ENCODE measurements at places on chromosomes 11 and 22. TPM values are rescaled to one million over a fixed set of nuclear protein-coding genes. Genes with fewer than 3 reads are reported as not detected.

GRCh38 chr11:12845163-12845562 lies 164.0 kb upstream of the RASSF10 start:
- no peak for DNase-seq

DNA sequence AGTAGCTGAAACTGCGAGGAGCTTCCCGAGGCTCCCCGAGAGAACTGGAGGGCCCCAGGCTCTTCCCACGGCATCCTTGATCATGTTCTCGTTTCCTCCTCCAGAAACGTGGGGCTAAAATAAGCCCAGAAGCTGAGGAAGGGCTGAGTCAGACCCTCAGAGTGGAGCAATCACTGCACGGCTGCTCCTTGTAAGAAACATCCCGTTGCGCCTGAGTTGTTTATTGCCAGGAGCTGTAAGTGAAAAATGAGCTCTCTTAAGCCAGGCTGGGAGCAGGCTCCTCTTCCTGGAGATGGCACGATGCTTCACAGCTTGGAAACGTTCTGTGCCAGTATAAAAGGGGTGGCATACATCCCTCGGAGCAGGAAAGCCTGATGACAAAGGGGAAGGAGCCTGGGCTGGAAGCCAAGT lies 47.3 kb upstream of the SYN3 start:
- no peak for DNase-seq

DNA sequence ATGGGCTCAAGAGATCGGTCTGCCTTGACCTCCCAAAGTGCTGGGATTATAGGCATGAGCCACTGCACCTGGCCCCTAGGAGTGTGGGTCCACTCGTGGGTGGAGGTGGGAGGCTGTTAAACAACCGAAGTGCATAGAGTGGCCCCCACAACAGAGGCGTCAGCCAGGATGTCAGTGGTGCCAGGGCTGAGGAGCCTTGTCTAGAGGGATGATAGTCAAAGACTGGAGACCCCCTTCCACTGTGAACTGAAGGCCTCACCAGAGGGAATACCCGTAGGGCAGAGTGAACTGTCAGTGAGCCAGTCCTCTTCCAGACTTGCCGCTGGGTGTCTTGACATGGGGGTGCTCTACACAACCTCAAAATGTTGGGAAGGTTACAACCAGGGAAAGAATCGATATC lies 38.2 kb downstream of the AP2A2 start:
- no peak for DNase-seq

DNA sequence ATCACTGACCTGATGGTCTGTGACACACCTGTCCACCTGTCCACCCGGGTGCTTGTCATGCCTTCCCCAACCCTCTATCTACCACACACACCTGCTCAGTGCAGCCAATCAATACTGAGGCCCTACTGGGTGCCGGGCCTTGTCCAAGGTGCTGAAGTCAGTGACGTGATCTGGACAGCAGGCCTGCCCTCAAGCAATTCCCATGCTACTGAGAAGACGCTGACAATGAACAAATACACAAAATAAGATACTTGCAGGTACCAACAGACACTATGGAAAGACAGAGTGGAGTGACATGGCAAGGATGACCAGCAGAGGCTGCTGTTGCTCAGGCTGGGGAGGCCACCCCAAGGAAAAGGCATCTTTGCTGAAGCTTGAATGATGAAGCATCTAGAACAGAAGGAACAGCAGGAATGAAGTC lies 21.2 kb downstream of the PLAAT3 start:
- no peak for DNase-seq

DNA sequence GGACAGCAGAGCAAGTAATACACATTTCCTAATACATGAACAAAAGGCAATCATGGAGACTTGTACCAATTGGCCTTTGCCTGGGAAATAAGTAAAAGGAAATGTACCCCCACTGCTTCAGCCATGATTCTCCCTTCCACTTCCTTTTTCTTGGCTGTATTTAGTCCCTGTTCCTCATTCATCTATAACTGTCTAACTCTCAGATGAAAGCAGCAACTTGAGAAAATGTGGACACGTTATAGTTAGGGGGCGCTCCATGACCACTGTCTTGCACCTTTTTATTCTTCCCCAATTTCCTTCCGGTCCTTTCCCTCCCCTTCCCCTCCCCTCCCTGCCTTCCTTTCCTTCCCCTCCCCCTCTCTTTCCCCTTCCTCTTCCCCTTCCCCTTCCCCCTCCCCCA lies 61.3 kb upstream of the BARX2 start:
- no peak for DNase-seq

DNA sequence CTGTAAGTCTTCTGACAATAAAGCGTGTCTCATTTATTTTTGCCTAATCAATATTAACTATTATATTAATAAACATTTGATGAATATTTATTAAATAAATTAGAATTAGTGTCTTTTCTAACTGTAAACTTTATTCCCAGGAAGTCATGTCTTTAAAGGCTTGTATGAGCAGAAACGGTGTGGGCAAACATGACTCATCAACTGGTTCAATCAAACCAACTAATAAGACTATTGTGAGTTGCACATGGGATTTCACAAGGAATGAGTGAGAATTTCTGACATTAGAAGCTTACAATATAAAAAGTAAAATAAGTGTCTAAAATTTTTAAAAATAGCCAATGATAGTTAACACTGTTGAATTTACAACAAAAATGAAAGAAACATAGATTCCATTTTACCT lies 259.2 kb upstream of the CTSC start:
- no peak for DNase-seq

DNA sequence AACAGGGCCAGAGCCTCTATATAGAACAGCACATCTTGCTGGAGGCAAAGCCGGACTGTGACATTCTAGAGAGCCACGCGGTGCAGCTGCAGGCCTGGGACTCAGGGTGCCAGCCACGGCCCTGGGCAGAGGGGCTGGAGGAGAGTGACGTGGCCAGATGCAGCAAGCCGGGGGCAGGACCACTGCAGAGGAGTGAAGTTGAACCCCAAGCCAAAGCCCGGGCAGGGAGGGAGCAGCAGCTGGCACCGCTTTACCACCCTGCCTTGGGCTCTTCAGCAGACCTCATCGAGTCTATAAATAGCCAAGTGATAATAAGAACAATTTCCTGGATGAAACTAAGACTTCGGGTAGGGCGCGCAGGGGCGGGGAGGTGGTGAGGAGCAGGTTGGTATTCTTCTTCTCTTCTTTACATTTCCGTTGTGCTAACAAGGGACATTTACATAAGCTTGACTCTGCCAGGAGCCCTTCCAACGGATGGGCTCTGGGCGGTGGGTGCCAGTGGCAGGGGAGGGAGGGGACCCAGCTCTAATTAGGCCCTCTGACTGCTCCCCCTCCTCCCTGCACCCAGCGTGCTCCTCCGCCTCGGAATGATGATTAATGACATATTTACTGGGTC lies 110.2 kb downstream of the ST3GAL4 start:
- no peak for DNase-seq

- no peak for DNase-seq
Observed at GRCh38 chr11:10657308-10658271, 36.0 kb downstream of the IRAG1 start.

DNA sequence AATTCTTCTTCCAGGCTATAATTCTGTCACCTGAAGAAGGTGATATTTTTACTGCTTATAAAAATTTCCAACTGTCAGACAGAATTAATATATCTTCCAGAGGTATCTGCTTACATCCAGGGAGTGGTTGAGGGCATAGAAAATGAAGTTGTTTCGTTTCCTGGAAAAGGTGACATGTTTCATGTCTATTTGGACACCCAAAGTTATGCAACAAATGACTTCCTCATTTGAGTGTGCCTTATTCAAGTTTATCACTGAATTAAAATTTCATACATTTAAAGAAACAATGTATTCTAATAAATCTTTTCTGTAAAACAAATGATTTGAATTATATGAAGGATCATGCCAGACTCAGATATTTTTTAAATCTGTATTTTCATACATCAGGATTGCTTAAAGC lies 8.5 kb upstream of the GRAMD1B start:
- no peak for DNase-seq

DNA sequence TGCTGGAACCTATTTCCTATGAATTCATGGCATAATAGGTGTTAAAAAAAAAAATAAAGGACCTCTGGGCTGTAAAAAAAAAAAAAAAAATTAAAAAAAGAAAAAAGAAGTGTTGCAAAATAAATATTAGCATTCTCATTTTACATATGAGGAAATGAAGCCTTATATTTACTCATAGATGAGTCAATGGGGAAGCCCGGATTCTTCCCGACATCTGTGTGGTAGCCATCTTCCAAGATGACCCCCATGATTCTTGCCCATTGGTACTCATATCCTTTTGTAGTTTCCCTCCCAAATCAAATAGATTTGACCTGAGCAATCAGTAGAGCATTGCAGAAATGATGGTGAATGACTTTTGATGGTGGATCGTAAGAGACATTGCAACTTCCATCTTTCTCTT lies 3.0 kb upstream of the SWAP70 start:
- no peak for DNase-seq

DNA sequence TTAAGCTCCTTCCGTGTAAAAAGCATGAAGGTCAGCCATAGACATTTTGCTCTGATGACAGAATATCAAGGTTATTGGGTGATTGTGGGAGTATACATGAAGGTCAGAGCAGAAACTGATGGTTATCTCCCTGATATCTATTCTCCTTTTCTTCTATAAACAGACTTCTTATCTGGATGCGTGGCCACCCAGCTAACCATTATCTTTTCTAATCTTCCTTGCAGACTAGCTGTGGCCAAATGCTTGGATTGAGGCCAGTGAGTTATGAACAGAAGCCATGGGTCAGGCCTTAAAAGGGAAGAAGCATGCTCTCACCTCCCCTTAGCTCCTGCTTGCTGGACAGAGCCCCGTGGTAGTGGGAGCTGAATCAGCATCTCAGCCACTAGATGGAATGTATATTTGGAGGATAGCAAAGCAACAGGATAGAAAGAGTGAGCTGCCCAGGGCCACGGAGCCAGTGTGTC lies 31.3 kb upstream of the LRRC55 start:
- no peak for DNase-seq

DNA sequence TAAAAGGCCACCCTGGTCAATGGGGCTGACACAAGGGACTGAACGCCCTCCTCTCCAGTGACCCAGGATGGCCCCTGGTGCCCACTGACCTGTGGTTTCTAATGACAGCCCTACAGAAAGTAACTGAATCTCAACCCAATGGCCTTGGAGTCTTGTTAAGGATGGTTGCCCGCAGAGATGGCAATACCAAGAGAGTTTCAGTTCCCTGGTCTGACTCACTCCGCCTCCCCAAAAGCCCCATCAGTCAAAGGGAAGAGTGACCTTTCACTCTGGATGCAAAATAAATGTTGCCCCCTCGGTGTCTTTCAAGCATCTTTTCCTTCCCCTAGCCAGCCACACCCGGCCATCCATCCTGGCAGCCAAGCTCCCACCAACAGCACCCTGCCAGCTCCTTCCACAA lies 57.7 kb upstream of the ISX start:
- no peak for DNase-seq

GRCh38 chr11:635945-636510 lies 1.0 kb upstream of the DRD4 start:
- no peak for DNase-seq

- DNase-seq: no peak
Observed at GRCh38 chr11:122434786-122435185, 220.7 kb upstream of the UBASH3B start.

GRCh38 chr11:36398231-36398953 lies 102.3 kb downstream of the PRR5L start:
- no peak for DNase-seq

DNA sequence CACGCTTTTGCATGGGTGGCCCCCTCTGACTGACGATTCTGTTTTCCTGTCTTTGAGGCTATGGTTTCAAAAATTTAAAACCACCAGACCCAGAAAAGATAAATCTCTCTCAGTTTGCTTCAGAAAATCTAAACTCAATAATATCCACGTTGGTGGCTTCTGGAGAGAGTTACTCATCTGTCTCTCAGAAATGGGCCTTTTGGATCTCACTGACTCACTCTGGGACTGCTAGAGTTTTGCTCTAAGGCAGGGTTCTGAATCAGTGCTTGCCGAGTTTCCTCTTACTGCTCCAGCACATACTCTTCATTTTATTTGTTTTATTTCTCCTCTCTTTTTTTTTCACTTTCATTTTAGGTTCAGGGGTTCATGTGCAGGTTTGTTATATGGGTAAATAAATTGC lies 305.7 kb downstream of the BLID start:
- no peak for DNase-seq

DNA sequence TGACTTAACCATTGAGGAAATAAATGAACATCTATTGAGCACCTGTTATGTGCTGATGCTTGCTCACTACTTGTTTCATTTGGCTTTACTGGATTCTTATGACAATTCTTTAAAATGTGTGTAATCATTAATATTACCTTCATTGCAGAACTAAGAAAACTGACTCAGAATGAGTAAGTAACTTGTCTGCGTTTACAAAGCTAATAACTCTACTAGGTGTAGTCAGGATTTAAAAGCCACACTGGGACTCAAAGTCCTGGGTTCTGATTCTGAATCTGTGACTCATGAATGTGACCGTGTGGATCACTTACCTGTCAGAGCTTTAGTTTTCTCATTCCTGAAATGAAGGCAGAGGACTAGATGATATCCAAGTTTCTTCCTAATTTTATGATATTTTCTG lies 23.4 kb upstream of the KIRREL3 start:
- DNase-seq: no peak

DNA sequence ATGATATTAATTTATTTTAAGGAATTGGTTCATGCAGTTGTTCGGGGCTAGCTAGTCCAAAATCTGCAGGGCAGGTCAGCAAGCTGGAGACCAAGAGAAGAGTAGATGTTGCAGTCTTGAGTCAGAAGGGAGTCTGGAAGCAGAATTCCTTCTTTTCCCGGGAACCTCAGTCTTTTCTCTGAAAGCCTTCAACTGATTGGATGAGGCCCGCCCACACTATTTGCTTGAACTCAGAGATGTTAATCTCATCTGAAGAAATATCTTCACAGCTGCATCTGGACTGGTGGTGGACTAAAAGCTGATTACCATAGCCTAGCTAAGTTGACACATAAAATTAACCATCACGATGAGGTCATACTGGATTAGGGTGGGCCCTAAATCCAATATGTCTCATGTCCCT lies 122.2 kb downstream of the COMMD9 start:
- no peak for DNase-seq

- DNase-seq: no peak
Observed at GRCh38 chr22:29509815-29510214, 29.8 kb downstream of the NEFH start.

- no peak for DNase-seq
Observed at GRCh38 chr22:19869497-19870152, 15.0 kb upstream of the GNB1L start.

- no peak for DNase-seq
Observed at GRCh38 chr11:125372088-125372487, 124.0 kb downstream of the FEZ1 start.

Gene BLID
- 0.77 TPM for total RNA-seq

Gene EXPH5
- 9.5 TPM for total RNA-seq

Gene KIAA1671
- total RNA-seq: 7.6 TPM

Gene SMTNL1
- not detected for total RNA-seq

Gene FIBP
- total RNA-seq: 239 TPM
